NCI-H2029 treated with DMSO at 0.1 percent for 48 hours (cell line): ENCODE measurements at places on chromosomes 2 and 18.

DNA sequence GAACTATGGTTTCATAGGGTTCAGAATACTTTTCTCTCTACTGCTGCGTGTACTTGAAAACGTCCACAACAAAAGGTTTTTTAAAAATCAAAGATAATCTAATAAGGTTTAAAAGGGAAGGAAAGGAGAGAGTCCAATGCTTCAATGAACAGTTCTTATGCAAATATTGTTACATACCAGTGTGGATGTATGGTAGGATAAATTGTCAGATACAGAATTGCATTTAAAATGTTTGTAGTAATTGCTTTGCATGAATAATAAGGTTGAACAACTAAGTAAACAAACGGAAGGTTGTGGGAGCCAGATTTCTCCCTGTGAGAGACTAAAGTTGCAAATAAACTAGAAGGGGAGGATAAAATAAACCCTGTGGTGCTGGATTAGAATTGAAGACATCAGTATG lies 53.8 kb upstream of the RBBP8 start:
- DNase-seq: no peak

- DNase-seq: no peak
Measured at GRCh38 chr2:86283411-86284030, 53.9 kb downstream of the REEP1 start.

- no peak for DNase-seq
Measured at GRCh38 chr2:170468557-170468956, 246.6 kb upstream of the SP5 start.

DNA sequence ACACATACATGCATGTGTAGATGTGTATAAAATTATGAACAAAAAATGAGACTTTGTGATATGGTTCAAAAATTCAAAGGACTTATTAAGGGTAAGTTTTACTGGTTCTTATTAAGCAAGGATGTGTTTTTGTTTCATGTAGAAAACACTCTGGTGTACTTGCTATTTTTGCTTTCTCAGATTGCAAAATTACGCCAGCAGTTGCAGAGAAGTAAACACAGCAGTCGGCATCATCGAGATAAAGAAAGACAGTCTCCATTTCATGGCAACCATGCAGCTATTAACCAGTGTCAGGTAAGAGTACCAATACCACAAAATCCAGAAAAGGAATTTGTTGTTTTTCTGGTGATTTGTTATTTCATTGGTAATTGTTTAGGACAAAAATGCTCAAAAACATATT lies 91.3 kb downstream of the FAM117B start:
- no peak for DNase-seq

GRCh38 chr18:78768656-78769501 lies 210.7 kb upstream of the SALL3 start:
- no peak for DNase-seq

- DNase-seq: no peak
Measured at GRCh38 chr2:189086710-189087109, 92.9 kb downstream of the COL5A2 start.

- DNase-seq: no peak
Measured at GRCh38 chr2:219959471-219959870, 332.0 kb downstream of the SLC4A3 start.

- no peak for DNase-seq
Measured at GRCh38 chr18:62663731-62664336, 51.5 kb upstream of the PHLPP1 start.

- DNase-seq: no peak
Measured at GRCh38 chr2:43311276-43311675, 84.9 kb upstream of the ZFP36L2 start.

GRCh38 chr2:189631849-189632248 lies 29.4 kb upstream of the ASNSD1 start:
- DNase-seq: no peak
